Osteocyte (in vitro differentiated cells): ENCODE measurements at places on chromosomes 11 and 22. TPM values are rescaled to one million over a fixed set of nuclear protein-coding genes. Genes with fewer than 3 reads are reported as not detected.

DNA sequence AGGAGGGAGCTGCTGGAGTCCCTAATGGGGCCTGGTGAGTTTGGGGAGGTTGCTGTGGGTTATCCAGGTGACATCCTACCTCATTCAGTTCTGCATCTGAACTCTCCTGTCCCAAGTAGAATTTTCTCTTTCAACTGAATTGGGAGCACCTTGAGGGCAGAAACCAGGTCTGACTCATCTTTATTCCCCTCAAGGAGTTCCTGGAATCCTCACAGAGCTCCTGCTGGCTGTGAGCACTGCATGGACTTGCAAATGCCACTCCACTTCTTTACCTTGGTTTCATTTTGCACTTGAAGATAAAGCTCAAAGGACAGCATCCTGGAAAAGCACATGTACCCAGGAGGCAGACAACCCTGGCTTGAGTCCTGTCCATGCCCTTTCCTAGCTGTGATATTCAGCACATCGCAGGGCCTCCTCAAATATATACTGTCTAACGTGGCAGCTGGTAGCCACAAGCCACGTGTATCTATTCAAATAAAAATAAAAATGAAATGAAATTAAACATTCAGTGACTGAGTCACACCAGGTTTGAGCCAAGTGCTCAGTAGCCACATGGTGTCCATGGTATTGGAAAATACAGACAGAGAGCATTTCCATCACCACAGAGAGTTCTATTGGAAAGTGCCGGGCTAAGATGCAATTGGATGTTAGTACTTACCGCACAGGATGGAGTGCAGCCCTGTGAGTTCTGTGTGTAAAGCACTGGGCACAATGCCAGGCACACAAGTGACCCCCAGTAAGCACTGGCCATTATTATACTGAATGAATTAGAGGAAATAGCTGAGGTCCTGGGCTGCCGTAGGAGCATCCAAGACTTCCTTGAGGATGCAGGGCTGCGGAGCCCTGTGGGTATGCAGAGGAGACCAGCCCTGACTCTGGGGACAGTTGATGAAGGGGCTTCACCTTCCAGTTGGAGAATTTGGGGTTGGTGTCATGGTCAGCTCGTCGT is 149.0 kb downstream of the PKNOX2 start:
- no peak for DNase-seq

GRCh38 chr22:48806227-48806781 is 1021.4 kb downstream of the BRD1 start:
- DNase-seq = no peak

DNA sequence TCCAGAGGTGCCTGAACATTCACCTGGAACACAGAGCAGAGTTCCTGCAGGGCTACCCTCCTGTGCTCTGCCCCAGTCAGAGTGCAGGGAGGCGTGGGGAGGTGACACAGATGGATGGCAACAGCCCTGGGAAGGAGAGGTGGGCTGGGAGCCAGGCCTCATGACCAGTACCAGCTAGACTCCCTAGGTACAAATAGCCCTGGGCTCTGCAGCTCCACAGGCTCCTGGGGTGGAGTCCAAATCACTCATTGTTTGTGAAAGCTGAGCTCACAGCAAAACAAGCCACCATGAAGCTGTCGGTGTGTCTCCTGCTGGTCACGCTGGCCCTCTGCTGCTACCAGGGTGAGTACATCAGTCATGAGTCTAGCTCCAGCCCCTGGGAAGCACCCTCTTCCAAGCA is at the start of gene SCGB1D2:
TSS of gene SCGB1D2 (plus strand) at position 219 of the 400 bp plus-strand sequence. CDS start at position 288, 69 bp downstream.
- no peak for DNase-seq

GRCh38 chr22:24968066-24968561 is 15.6 kb downstream of the KIAA1671 start:
- DNase-seq = no peak

GRCh38 chr22:49997932-49998717 is 14.4 kb downstream of the IL17REL start:
- DNase-seq = no peak

- DNase-seq = no peak
Observed at GRCh38 chr11:115222218-115222862, 281.9 kb downstream of the CADM1 start.

Gene CTSD
- 2,062 and 2,147 TPM in 2 replicates for total RNA-seq

- no peak for DNase-seq
Observed at GRCh38 chr11:59192446-59193020, 20.2 kb downstream of the MPEG1 start.

DNA sequence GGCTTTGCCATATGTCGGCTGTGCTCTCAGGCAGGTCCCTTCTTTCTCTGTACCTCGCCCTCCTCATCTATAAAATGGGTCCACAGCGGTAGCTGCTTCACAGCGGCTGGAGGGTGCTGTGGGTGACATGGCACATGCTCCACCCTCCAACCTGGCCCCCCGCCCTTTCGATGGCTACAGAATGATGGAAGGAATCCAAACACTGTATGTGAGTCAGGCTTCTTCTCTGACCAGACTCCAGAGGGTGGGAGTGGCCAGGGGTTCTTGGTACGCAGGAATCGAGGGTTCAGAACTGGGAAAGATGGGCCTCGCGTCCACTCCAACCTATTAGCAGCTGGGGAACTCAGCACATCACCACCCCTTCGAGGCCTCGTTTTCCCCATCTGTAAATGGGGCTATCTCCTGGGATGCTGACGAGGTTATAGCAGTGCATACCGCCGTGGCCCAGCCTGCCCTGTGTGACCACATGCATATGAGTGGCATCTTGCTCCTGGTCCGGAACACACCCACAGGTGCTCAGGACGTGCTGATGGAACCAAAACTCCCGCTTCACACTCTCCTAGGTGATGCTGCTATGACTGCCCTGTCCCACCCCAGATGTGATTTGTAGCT is 26.4 kb downstream of the MN1 start:
- no peak for DNase-seq

Gene THAP12
- 35.1 and 36.8 TPM in 2 replicates for total RNA-seq

Gene C1QTNF6
- total RNA-seq = 36.4 and 36.5 TPM in 2 replicates

DNA sequence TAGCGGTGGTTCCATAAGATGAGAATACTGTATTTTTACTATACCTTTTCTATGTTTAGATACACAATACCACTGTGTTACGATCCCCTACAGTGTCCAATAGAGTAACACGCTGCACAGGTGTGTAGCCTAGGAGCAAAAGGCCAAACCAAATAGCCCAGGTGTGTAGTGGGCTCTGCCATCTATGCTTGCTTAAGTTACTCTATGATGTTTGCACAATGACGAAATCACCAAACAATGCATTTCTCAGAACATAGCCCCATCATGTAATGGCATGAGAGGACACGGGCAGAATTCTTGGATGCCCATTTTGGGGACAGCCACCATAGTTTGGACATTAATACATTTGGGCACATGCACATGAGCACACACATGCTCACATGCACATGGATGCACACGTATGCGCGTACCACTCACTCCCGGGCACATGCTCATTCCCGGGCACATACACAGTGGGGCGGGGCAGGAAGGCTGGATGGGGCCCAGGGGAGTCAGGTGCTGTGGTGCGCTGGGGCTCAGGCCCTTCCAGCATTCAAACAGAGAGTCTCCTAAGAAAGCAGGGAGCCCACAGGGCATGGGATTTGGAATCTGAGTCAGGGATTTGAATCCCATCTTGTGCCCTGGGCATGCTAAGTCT is 51.1 kb downstream of the RTN4R start:
- DNase-seq = no peak

- no peak for DNase-seq
Observed at GRCh38 chr11:110087812-110088534, 5.2 kb upstream of the ZC3H12C start.
